ENCODE measurements at places on chromosomes 13 and 19.

- no peak for DNase-seq
Measured at GRCh38 chr13:30776661-30777060, 41.3 kb downstream of the ALOX5AP start.

DNA sequence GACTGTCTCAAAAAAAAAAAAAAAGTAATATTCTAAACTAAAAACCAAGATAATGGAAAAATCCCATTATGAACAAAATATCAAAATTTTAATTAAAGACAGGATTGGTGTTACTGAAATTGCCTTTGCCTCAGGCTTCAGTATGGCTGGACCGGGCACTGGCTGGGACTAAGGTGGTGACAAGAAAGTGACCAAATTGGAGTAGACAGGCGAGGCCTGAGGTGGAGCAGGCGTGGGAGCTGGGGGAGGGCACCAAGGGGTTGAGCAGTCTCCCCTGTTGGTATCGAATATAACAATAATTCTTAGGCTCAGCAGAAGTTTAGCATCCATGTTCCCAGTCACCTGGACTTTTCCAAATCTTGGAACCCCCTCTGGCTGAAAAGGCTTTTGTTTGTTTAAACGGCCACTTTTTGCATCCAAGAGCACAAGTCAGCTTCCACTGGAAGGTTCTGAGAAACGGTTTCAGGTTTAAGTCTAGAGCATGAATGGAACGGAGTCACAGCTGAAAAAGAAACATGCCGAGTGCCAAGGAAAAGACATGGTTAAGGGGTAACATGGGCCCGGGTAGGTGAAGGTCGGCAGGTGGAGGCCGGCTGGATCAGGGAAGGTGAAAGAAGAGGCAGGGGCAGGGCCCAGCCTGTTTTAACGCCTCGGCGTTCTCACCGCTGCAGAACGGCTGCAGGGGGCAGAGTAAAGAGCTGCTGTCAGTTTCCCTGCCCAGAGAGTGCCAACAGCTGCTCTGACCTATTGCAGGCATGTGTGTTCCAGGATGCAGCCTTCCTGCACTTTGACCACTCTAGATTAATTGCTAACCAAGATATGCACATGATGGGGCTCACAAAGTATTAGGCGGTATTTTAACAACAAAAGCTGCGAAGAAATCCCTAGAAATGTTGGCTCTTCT lies 104.4 kb downstream of the TM9SF2 start:
- DNase-seq, result no peak

DNA sequence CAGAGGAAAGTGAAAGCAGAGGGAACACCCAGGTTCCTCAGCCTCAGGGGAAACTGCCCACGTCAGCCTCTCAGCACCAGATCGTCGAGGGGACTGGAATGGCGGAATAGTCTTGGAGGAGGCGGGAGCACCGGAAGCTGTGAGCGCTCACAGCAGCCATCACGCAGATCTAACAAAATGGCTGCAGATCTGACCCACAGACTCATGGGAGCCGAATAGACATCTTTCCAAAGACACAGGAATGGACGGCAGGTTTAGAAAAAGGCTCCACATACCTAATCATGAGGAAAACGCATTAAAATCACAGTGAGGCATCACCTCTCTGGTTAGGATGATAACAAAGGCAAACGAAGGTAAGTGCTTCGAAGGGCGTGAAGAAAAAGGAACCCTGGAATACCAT lies 11.8 kb upstream of the LILRA2 start:
- no peak for DNase-seq

- no peak for DNase-seq
Measured at GRCh38 chr19:39211731-39212374, 7.8 kb upstream of the SYCN start.

DNA sequence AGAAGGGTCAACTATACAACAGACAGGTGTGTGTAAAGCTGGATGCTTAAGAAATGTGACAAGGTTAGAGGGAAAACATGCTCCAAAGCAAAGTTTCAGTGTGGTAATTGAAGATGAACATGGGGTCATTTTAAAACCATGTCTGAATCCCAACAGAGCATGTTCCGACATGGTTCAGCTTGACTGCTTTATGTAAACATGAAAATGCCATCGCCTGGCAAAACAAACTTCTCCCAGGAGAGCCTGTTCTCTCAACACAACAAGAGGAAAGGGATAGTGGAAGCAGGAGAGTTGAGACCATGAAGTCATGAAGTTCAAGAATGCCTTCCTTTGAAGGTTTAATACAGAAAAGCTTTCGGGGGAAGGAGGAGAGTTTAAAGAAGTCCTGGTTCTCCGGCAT lies 85.8 kb downstream of the EPSTI1 start:
- DNase-seq, result no peak

DNA sequence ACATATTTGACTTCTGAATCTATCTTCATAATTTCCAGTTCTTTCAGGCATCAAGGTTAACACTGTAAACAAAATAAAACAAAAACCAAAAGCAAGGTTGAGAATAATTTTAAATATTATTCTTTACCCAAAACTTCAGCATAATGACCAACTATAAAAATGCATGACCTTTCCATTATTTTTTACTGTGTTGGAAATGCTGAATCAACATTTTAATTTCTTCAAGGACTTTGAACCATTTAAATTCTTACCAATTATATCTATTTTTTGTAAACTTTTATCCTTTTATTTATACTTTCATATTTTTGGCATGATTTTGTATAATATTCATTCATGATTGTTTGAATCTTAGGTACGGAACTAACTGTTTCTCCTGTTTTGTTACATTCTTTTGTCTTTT lies 6.9 kb downstream of the ZNF585A start:
- DNase-seq, result no peak
